ENCODE measurements at places on chromosomes 12 and 14.
A peak's percentile ranks its signal among the peaks of the same experiment; 100 is the strongest.

DNA sequence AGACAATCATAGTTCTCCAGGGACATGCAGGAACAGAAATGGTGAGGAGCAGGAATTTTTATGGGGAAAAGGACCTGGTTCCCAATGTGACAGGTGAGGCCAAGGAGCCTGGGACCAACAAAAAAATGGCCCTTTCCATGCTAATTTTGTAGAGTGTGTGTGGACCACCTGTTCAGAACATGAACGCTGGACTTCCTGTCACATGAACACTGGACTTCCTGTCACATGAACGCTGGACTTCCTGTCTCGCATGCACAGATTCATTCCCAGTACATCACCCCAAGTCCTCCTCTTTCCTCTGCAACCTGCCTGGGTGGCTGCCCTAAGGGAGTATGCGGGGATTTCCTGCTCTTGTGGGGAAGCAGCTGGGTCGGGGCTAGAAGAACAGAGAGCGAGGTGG, 10.1 kb downstream of the FGF6 start:
- DNase-seq = no peak

DNA sequence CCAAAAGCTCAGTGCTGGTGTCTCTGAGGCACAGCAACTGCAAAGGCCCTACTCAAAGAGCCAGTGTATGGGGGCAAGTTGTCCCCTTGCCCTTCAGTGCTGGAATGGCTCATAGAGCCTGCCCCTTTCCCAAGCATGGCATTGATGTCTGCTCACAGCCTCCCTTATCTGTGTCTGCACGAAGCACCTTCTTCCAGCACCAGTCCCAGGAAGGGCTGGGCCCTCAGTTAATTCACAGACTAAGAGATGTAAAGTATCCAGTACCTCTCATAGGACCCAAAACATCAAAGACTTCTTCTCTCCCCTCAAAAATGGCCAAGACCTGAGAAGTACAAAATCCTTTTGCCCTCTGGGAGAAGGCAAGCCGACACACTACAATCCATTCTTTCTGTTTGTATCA, 1.6 kb upstream of the CMAS start:
- DNase-seq = no peak

DNA sequence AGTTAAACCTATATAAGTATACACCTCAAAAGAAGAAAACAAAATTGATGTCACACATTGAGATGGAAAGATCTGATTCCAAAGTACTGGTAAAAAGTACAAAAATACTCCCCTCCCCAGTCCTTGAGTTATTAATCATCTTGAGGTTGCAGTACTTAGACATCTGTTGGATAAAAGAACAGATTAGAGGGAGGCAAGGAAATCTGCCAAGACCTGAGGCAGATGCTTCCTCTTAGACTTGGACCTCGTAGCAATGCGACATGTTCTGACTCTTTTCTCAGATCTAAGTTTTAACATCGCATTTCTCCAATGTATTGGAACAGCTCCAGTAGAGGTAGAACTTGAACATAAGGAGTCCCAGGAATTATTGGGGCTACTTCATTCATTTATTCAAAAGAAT, 187.9 kb upstream of the GRIN2B start:
- no peak for DNase-seq

GRCh38 chr14:58617619-58618018, 20.1 kb upstream of the DACT1 start:
- DNase-seq = no peak

GRCh38 chr12:56242986-56243385, 13.1 kb downstream of the SLC39A5 start:
- no peak for DNase-seq

DNA sequence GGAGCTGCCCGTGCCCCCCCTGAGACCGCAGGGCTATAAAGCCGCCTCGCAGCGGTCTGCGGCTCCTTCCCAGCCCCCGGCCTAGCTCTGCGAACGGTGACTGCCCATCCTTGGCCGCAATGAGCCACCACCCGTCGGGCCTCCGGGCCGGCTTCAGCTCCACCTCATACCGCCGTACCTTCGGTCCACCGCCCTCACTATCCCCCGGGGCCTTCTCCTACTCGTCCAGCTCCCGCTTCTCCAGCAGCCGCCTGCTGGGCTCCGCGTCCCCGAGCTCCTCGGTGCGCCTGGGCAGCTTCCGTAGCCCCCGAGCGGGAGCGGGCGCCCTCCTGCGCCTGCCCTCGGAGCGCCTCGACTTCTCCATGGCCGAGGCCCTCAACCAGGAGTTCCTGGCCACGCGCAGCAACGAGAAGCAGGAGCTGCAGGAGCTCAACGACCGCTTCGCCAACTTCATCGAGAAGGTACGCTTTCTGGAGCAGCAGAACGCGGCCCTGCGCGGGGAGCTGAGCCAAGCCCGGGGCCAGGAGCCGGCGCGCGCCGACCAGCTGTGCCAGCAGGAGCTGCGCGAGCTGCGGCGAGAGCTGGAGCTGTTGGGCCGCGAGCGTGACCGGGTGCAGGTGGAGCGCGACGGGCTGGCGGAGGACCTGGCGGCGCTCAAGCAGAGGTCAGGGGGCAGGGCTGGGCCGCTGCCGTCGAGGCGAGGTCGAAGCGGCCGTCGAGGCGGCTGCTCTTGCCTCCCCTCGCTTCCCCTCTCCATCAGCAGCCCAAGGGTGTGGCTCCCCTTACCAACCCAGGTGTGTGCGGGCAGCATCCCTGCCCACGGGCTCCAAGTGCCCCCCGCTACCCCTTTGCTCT, at the start of gene PRPH:
Gene PRPH, plus strand, starts transcription at position 66 of the 855 bp plus-strand sequence. Its CDS starts 54 bp downstream, at position 120.
- DNase-seq = no peak

DNA sequence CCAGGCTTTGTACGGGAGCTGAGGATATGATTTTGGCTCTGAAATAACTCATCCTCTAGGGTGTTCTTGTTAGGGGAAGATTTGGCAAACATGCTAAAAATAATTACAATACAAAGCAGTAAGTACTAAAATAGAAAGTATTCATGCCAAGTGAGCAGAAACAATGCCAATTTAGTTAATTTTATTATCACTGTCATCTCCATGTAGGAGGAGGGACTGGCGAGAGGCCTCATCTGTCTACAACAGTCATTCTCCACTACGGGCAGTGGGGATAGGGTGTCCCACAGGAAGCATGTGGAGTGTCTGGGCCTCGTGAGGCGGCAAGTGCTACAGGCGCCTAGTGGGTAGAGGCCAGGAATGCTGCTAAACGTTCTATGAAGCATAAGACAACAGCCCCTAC, 3.3 kb downstream of the ISM2 start:
- DNase-seq = no peak

GRCh38 chr14:51545396-51545795, 106.3 kb upstream of the FRMD6 start:
- no peak for DNase-seq

GRCh38 chr12:107873223-107873622, 98.7 kb downstream of the ASCL4 start:
- DNase-seq = no peak

DNA sequence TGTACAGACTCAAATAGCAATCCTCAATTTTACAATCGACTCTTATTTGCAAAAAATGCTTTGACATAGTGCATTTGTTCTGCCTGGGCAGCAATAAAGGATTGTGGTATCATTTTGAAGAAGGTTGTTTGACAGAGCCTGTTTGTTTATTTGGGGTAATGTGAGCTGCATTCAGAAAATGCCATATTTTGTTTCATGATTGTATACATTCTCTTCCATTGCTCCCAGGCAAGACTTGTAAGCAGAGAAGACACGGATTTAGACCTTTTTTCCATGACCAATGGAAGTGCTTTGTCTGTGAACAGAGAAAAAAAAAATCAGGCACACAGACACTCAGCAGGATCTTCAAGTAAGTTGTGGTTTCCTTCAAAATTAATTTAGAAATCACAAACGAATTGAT, 35.5 kb upstream of the ALX1 start:
- DNase-seq = no peak

DNA sequence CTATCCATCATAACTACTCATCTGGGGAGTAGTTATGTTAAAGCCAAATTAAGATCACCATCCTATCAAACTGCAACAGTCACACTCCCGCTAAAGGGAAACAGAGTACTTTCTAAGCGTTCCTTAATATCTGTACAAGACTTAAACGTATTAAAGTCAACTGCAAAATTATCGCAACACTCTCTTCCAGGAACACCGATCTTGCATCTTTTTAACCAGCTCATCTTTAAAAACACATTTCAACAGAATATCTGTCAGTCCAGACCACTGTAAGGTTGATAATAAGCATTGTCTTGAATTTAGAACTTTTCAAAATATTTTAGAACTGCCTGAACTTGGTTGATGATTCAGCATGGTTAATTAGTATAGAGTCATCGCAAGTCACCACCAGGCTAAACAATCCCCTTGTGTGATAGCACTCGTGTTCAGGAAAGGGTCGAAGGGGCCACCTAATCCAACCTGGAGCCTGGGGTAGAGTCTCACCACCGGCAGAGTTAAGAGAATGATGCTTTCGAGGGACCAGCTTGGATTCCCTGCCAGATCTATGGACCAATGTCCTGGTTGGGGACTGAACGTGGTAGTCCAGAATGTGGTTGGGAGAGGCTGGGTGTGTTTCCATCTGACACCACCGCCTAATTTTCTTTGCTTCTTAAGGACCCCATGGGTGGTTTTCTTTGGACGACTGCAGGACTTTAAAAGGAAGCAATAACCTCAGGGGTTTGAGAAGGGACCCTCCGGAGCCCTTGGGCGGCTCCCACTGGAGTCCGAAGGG, 890 bp downstream of the SPTLC2 start:
- DNase-seq = no peak

- no peak for DNase-seq
Observed at GRCh38 chr12:109291117-109291516, 18.0 kb downstream of the FOXN4 start.

GRCh38 chr14:105199093-105199492, 18.0 kb upstream of the NUDT14 start:
- DNase-seq = no peak

GRCh38 chr12:26298785-26299621, 103.6 kb downstream of the SSPN start:
- DNase-seq = no peak

DNA sequence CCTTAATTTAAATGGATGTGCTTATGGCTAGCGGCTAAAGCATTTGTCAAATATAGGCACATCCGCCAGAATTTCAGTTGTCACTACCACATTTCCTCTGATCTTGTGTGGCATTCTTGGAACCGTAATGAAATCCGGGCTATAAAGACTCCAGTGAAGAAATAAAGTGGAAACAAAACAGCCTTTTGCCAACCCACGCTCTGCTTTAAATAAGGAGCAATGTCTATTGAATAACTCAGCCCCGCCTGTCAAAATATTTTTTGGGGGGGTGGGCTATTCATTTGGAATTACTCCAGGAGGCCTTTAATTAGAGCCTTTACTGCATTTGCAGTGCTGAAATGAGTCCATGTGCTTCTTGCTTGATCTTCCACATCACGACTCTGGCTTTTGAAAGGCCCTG, 179.6 kb upstream of the RPH3A start:
- no peak for DNase-seq

- no peak for DNase-seq
Observed at GRCh38 chr12:69238589-69239351, 599 bp upstream of the CPSF6 start.

DNA sequence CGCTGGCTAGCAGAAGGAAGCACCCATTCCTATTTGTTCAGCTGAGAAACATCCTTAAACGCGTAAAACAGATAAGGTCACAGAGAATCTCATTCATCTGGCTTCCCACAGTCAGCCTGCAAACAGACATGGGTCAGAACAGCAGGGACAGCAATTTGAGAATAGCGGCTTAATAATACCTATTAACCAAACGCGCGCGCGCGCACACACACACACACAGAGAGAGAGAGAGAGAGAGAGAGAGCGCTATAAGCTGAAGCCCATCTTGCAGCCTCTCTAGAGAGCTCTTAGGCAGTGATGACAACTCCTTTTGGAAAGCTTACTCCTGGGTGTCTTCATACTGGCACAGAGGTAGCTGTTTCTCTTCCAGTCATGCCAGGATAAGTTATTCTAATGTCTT, 26.4 kb downstream of the TMEM132D start:
- DNase-seq = no peak

- no peak for DNase-seq
Observed at GRCh38 chr12:26770239-26771070, 62.5 kb downstream of the ITPR2 start.

DNA sequence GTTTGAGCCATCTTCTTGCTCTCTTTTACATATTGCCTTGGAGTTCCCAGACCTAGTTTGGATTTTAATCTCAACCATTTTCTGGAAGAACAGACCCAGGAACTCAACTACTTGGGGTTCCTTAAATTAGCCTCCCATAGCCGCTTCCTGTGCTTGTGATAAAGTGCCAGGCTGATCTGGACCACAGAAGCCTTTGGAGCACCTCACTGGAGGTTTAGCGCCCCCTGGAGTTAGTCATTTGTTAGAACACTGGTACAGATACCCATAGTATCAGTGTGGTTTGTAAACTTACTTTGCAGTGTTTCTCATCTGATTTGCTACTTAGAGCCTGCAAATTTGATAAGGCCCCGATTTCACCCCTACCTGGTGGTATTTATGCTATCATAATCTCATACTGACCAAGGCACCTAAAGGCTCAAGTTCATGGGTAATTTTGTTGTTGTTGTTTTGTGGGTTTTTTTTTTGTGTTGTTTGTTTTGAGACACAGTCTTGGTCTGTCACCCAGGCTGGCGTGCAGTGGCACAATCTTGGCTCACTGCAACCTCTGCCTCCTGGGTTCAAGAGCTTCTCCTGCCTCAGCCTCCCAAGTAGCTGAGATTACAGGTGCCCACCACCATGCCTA, 3.7 kb downstream of the UNC119B start:
- peak; percentile 72 for DNase-seq

DNA sequence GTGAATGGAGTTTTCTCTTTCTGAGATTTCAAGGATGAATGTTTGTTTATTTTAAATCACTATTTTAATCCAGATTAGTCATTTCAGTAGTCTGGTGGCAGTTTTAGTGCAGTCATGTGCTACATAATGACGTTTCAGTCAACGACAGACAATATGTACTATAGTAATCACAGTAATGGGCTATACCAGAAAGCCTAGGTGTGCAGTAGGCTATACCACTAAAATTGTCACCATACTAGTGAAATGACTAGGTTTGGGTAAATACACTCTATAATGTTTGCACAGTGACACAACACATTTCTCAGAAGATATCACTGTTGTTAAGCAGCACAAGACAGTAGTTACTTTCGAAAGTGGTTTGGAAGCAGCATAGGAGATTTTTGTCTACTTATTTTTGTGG, 203.1 kb downstream of the ETNK1 start:
- no peak for DNase-seq
